ENCODE measurements at places on chromosomes 2 and 18. TPM values are rescaled to one million over a fixed set of nuclear protein-coding genes. Genes with fewer than 3 reads are reported as not detected.

DNA sequence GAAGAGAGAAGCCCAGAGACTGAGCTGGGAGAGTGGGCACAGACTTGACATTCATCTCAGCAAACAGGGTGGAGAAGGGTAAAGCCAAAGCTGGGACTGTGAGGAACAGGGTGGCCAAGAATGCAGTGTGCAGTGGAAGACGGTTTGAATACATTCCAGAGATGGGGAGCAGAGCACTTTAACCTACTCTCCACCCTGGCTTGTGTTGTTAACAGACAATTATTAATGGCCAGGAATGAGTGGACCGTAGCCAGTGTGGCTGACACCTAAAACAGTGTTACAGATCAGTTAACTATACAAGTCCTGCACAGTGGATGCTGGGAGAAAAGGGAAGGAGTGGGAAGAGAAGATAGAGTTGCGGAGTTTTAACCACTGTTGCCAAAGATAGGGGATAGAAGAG lies 7.4 kb upstream of the NAB1 start:
- no peaks in the 10 kb centered on the region for H3K27me3 ChIP-seq
- H3K4me1 ChIP-seq = no peaks in the 10 kb centered on the region
- H3K36me3 ChIP-seq = no peaks in the 10 kb centered on the region
- no peak overlapping the region for H3K4me3 ChIP-seq

DNA sequence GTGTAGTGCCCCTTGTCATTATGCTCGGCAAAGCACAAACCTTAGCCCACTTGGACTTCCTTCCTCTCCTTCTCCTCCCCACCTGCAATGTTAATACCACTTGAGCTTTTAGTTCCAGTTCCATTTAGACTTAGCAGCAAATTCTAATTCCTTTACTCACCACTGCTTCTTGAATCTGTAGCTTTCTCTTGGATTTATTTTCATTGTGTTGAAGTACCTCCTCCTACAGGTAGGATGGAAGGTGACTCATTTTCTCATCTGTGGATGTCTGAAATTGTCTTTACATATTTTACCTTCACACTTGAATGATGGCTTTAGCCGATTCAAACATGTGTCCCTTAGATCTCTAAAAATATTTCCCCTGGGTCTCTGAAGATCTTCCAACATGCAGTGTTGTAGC lies 32.8 kb upstream of the BIN1 start:
- H3K4me3 ChIP-seq = no peak overlapping the region
- H3K36me3 ChIP-seq = no peaks in the 10 kb centered on the region
- DNase-seq = no peak
- H3K4me1 ChIP-seq = no peaks in the 10 kb centered on the region

GRCh38 chr2:128425216-128425615 lies 106.5 kb upstream of the HS6ST1 start:
- H3K27me3 ChIP-seq = no peaks in the 10 kb centered on the region
- no peaks in the 10 kb centered on the region for H3K36me3 ChIP-seq
- peaks cover 9% of the 10 kb centered on the region for H3K4me1 ChIP-seq
- H3K4me3 ChIP-seq = no peak overlapping the region
- DNase-seq = no peak
- no peak overlapping the region for H3K27ac ChIP-seq

DNA sequence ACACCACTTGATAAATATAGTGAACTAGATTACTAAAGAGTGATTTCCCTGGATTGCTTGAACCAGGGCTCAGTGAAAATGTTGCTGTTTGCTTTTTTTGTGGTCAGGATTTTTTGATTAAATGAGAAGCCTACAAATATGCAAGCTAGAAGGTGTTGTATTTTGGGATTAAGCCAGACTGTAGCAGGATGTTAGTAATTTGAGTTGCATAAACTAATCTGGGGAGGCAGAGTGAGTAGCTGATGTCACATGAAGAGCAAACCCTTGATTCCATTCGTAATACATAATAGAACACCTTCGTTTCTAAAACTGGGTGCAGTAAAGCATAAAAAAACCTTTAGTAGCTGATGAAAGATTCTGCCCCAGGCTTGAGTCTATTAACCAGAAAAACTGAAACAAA lies 32.0 kb downstream of the NEDD4L start:
- H3K27ac ChIP-seq = no peak overlapping the region
- H3K27me3 ChIP-seq = no peaks in the 10 kb centered on the region
- H3K4me1 ChIP-seq = peaks cover 2% of the 10 kb centered on the region
- no peak overlapping the region for H3K4me3 ChIP-seq

DNA sequence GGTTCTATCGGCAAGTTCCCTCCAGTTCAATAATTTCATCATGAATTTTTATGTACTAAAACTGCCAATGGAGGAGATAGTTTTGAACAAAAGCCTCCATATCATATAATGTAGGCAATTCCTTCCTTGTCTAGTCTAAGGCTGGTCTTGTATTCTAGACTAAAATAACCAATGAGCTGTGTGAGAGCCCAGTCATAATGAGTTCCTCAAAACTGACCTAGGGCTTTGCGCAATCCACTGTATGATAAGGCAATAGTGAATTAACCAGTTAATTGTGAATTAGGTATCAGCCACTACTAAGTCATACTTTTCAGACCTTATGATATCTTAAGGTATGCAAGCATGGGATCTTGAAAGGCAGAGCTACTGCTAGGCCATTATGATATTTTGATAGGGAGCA lies 7.6 kb upstream of the UXS1 start:
- no peak for DNase-seq
- H3K4me3 ChIP-seq = no peak overlapping the region
- H3K27ac ChIP-seq = no peak overlapping the region
- H3K27me3 ChIP-seq = no peaks in the 10 kb centered on the region

DNA sequence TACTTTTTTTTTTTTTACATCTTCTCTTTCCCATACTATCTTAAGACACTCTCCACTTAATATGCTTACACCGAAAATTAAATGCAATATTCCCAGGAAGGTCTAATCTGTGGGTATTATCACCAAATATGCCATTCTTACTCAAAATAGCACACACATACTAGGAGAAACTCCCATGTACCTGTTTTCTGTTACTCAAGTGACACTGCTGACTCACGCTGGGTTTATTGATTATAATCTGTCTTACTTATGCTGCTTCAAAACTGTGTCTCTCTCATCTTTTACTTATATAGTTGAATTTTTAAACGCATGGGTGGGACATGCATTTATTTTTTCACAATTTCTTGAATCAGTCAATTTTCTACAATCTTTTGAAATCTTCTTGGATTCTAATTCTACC lies 29.9 kb downstream of the MRPL19 start:
- no peak overlapping the region for H3K27ac ChIP-seq
- no peaks in the 10 kb centered on the region for H3K27me3 ChIP-seq
- no peaks in the 10 kb centered on the region for H3K4me1 ChIP-seq
- H3K4me3 ChIP-seq = no peak overlapping the region
- DNase-seq = no peak

Gene ANKRD30BL
- not detected for total RNA-seq

Gene CCDC150
- 31.9 TPM for total RNA-seq

Gene MARCO
- total RNA-seq = not detected

Gene CIB4
- total RNA-seq = not detected

Data from H1 (cell line).